ENCODE measurements at places on chromosomes 7 and 10.

DNA sequence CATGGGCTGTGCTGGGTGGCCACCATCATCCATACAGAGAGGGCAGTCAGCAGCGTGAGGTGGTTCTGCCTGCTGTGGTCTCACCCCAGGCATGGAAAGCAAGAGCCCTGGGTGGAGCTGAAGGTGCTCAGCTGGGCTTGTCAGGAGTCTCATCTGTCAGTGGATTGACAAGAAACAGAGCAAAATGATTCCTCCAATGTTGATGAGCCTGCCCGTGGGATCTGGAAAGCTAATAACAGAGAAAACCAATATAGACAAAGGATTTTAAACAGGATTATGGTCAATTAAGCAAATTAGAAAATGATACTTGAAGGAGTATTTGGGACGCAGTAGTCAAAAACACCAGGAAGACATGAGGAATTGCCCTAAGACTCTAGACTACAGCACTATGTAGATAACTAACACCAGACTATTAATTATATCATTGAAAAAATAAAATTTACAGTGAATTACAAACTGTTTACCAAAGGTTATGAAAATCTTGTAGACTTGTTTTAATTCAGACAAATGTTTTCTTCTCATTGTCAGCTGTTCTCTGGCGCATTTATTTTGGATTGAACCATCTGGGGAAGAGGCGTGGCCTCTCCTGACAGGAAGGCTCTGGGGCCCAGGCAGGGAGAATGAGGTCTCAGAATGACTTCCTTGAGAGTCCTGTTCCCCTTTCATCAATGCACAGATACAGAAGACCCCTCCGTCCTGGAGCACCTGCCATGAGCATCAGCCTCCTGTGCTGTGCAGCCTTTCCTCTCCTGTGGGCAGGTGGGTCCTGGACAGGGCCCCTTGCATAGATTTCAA is 211.2 kb upstream of the PRSS58 start:
- no peak for DNase-seq

GRCh38 chr7:29077854-29078253 is 68.5 kb downstream of the CPVL start:
- DNase-seq, result no peak

GRCh38 chr10:31036209-31036608 is 4.5 kb upstream of the ZNF438 start:
- DNase-seq, result peak; percentile 16

DNA sequence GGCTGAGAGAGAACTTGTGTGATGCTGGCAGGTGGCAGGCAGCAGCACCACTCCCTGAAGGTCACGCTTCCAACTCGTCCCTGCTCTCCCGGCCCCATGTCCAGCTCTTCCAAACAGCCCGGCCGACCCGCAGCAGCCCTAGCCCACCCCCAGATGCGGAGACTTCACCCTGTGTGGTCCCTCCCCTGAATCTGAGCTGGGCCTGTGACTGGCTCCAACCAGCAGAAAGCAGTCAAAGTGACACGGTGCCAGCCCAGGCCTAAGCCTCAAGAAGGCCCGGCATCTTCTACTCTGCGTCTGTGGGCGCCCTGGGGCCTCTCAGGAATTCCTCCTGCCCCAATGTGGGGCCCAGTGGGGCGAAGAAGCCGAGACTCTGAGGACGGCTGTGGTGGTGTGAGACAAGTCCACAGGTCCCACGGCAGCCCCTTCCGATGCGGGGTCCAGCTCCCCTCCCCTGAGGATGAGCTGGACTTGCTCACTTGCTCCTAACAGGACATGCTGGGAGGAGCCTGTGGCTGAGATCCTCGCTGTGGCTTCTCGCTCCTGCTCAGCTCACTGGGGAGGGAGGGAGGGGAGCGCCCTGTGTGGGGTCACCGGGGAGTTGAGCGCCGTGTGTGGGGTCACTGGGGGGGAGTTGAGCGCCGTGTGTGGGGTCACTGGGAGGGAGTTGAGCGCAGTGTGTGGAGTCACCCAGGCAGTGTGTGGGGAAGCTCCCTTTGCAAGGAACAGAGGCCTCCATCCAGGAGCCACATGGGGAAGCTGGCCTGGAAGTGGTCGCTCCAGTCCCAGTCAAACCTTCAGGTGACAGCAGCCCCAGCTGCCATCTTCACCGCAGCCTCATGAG is 9.5 kb downstream of the STK32C start:
- no peak for DNase-seq

- no peak for DNase-seq
Observed at GRCh38 chr7:23356168-23356567, 57.0 kb downstream of the MALSU1 start.

DNA sequence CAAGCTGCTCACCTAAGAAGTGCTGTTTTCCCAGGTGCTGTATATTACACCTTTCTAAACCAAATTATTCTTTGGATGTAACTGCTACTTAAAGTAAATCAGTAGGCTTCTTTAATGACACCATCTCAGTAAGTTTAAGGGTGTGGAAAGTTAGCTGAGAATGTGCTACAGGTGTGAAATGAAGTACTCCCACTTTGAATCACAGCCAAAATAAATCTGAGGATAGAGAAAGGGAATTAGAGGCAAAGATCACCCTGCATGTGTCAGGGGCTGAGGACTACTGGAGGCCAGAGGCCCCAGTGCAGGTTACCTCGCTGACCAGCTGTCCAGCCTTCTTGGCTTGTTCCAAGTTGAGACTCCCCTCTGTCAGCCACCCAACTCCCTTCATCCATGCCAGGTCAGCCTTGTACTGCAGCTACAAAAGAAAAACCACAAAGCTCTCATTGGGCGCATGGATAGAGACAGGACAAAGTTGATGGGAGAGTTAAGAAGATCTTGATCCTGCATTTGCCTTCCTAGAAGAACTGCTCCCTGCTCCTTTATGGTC is 35.2 kb downstream of the NRAP start:
- no peak for DNase-seq

GRCh38 chr10:97005349-97005748 is 173.3 kb downstream of the LCOR start:
- DNase-seq, result no peak

Measured in trophoblast cell (in vitro differentiated cells and primary cell).